Mesangial cell (primary cell): ENCODE measurements at places on chromosomes 13 and 19. TPM values are rescaled to one million over a fixed set of nuclear protein-coding genes. Genes with fewer than 3 reads are reported as not detected.

PCDH17 gene
- 0.13 and 0.33 TPM in 2 replicates for total RNA-seq

FXYD1 gene
- total RNA-seq, result 0.89 TPM in 1 of 2 replicates, not detected in the other

HCN2 gene
- 1.1 and 2.8 TPM in 2 replicates for total RNA-seq

TRIM28 gene
- 672 and 766 TPM in 2 replicates for total RNA-seq

NLRP7 gene
- not detected in 2 replicates for total RNA-seq

NUP58 gene
- 69.6 and 87.3 TPM in 2 replicates for total RNA-seq

CEACAM21 gene
- not detected in 2 replicates for total RNA-seq

MBD3L2 gene
- total RNA-seq, result not detected in 2 replicates

ZNF490 gene
- 2.4 and 4.2 TPM in 2 replicates for total RNA-seq

SAFB gene
- 35.0 and 60.8 TPM in 2 replicates for total RNA-seq

LILRB3 gene
- 1.1 TPM in 1 of 2 replicates, not detected in the other for total RNA-seq

CDC42EP5 gene
- total RNA-seq, result 2.4 and 11.5 TPM in 2 replicates

EFNA2 gene
- 0.65 and 2.3 TPM in 2 replicates for total RNA-seq

RAP2A gene
- total RNA-seq, result 9.1 and 12.2 TPM in 2 replicates

LGI4 gene
- total RNA-seq, result 0.49 TPM in 1 of 2 replicates, not detected in the other

KCTD4 gene
- not detected in 2 replicates for total RNA-seq

CCDC122 gene
- 2.0 and 2.4 TPM in 2 replicates for total RNA-seq

MCEMP1 gene
- not detected in 2 replicates for total RNA-seq

ZNF439 gene
- 1.0 and 1.6 TPM in 2 replicates for total RNA-seq

CKM gene
- total RNA-seq, result not detected in 2 replicates

C2CD4C gene
- total RNA-seq, result under 0.01 TPM in 1 of 2 replicates, not detected in the other

ZNF91 gene
- total RNA-seq, result 11.7 and 21.8 TPM in 2 replicates

OR4F17 gene
- not detected in 2 replicates for total RNA-seq

ZNF285 gene
- total RNA-seq, result 1.3 and 4.3 TPM in 2 replicates

CEACAM16 gene
- not detected in 2 replicates for total RNA-seq

GPATCH1 gene
- total RNA-seq, result 4.1 and 6.0 TPM in 2 replicates

PNMA8B gene
- total RNA-seq, result 0.81 and 3.3 TPM in 2 replicates

TINCR gene
- total RNA-seq, result not detected in 2 replicates

FPR3 gene
- total RNA-seq, result not detected in 2 replicates

PLA2G4C gene
- total RNA-seq, result 1.1 and 7.0 TPM in 2 replicates

KLK12 gene
- total RNA-seq, result not detected in 2 replicates

ZNF426 gene
- total RNA-seq, result 6.8 and 11.9 TPM in 2 replicates
